Epithelial cell of prostate (primary cell): ENCODE measurements at places on chromosomes 2 and 18.

DNA sequence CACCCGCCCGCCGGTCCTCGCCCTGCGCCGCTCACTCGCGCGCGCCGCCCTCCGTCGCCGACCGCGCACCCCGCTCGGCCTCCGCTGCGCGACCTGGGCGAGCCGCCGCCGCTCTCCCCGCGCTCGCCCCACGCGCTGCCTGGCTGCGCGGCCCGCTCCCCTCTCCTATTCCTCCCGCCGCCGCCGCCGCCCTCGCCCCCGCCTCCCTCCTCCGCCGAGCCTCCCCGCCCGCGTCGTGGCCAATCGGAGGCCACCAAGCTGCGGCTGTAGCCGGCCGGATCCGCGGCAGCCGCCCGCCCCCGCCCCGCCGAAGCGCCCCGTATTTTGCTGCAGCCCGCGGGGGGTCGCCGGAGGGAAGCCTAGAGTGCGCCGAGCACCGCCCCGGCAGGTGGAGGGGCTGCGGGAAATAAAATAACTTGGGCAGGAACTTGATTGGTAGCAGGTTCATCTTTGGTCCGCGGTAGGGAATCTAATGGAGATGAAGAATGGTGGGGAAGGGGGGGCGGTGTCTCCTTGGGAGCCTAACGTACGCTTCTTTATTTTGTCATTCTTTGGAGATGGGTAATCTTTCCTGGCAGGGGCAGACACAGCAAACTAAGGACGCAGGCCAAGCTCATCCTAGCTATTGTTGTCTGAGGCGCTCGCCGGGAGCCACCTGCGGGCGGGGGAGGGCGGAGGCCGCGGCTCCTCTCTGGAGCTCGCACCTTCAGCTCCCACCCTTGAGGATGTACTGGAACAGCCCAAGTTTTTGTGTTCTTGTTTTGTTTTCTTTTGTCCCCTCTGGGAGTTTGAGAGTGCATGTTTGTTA lies 1.1 kb upstream of the CDH2 start:
- DNase-seq, result no peak

DNA sequence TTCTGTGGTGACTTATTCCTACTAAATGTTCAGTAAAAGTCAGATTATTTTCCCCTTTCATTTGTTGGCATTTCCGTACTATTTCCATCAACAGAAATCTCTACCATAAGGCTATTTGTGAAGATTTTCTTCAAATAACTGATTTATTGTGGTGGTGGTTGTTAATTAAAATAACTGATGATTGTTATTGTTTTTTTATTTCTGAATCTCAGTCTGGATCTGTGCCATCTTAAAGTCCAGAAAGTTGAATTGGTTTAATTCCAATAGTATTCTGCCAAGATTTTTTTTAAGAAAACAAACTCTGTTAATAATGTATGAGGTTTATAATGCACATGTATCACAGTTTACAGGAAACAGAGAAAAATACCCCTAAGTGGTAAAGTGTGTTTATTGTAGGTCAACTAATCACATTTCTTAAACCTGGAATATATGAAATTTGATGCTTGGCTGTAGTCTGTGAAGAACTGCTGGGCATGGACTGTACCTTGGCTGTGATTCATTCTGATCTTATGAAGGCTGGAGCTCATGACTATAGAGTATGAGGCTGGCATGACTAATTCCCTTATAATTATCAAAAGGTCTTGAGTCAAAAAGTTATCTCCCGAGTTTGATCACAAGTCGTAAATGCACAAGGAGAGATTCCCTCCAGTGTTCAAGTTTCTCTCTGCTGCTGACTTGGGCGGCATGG lies 134.2 kb upstream of the RND3 start:
- peak; percentile 86 for DNase-seq

- no peak for DNase-seq
These were observed 6.0 kb upstream of the PRKD3 start for GRCh38 chr2:37330681-37331080.

- no peak for DNase-seq
These were observed 399.3 kb downstream of the METTL4 start for GRCh38 chr18:2171840-2172625.

- no peak for DNase-seq
These were observed 112.5 kb upstream of the OTX1 start for GRCh38 chr2:62938126-62938525.

GRCh38 chr2:116133381-116133942 lies 1681.0 kb upstream of the DDX18 start:
- no peak for DNase-seq

DNA sequence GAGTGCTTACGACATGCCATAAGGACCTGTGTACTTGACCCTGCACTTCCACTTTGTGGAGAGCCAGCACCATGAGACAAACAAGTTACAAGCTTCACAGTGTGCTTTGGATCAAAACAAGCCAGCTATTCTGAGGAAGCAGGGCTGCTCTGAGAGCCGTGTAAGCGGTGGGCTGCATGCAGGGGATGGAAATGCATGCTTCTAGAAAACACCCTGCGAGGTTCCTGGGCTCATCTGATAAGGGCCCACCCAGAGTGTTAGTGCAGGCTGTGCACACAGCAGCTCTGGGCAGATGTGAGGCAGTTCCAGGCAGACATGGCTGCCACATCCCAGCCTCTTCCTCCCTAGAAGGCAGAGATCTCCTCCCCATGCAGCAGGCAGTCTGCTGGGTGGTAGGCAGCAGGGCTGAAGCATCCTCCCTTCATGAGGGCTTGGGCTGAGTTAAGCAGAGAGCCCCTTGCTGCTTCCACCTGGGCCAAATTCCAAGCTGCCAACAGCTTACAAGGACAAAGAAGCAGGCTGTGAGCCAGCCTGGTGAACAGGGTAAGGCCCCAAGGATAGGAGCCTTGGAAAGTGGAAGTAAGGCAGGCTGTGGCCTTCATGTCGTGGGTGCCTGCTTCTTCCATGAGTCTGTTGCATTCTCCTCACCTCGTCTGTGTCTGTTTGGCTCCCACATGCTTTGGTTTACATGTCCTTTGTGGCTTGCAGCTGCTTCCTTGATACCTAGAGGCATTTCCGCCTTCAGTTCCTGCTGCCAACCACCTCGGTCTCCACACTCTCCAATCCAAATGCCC lies 7.7 kb downstream of the PSD4 start:
- DNase-seq, result no peak

- no peak for DNase-seq
These were observed 30.3 kb downstream of the TNP1 start for GRCh38 chr2:216829533-216829932.

- DNase-seq, result peak; percentile 3
These were observed at the start of gene C1GALT1C1L for GRCh38 chr2:43676322-43677050. Gene C1GALT1C1L, minus strand, starts transcription at chr2:43676429. Its CDS starts 107 bp downstream, at chr2:43676322.

- DNase-seq, result no peak
These were observed 77.3 kb downstream of the KCTD1 start for GRCh38 chr18:26471027-26471426.

GRCh38 chr2:170680172-170680941 lies 34.8 kb upstream of the SP5 start:
- DNase-seq, result no peak

GRCh38 chr2:204477358-204477950 lies 67.8 kb upstream of the PARD3B start:
- DNase-seq, result peak; percentile 44

GRCh38 chr18:24516261-24516660 lies 55.8 kb downstream of the HRH4 start:
- DNase-seq, result no peak

- DNase-seq, result no peak
These were observed at the start of gene KCNE4 for GRCh38 chr2:223051693-223052289. Gene KCNE4, plus strand, starts transcription at chr2:223052190. Its CDS starts 641 bp downstream, at chr2:223052831.

GRCh38 chr18:79409313-79409712 lies 13.6 kb downstream of the NFATC1 start:
- DNase-seq, result no peak

GRCh38 chr18:32767400-32767799 lies 5.4 kb downstream of the KLHL14 start:
- DNase-seq, result no peak

DNA sequence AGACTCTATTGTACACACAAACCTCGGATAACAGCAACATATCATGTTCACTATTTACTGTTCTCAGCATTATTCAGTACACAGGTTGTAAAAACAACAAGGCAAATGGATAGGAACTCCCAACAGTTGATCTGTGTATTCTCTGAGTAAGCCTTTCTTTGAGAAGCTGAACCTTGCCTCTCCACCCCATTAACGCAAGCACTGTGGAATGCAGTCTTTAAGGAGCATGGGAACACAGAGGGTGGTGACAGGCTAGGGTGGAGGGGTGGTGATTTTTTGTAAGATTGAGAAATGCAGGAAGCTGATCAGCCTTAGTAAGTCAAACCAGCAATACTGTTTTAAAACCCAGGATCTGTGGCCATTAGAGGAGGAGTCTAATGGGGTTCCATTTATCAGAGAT lies 19.6 kb upstream of the SERPINB11 start:
- DNase-seq, result peak; percentile 98

GRCh38 chr2:153917570-153917969 lies 45.8 kb downstream of the GALNT13 start:
- no peak for DNase-seq

GRCh38 chr2:146239392-146240135 lies 1605.3 kb upstream of the ACVR2A start:
- DNase-seq, result no peak

DNA sequence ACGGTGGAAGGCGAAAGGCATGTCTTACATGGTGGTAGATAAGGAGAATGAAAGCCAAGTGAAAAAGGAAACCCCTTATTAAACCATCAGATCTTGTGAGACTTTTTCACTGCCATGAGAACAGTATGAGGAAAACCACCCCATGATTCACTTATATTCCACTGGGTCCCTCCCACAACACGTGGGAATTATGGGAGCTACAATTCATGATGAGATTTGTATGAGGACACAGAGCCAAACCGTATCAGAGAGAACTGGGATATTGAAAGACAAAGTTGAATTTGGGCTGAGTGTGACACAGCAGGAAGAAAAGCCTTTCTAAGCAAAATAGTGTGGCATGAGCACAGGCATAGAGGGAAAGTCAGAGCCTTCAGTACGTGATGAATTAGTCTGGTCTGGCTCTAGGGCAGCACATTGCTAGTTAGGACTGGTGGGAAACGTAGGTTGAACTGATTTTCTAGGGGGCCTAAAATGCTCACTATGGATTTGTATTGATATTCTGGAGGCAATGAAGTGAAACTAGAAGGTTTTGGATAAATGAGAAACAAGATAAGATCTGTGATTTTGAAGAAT lies 84.8 kb upstream of the RND3 start:
- no peak for DNase-seq

- no peak for DNase-seq
These were observed 39.0 kb downstream of the SLC66A2 start for GRCh38 chr18:79912409-79912991.

- no peak for DNase-seq
These were observed 56.4 kb downstream of the MERTK start for GRCh38 chr2:111954602-111955332.

GRCh38 chr18:49013961-49014604 lies 63.3 kb upstream of the SMAD7 start:
- DNase-seq, result no peak

GRCh38 chr2:68741238-68741637 lies 6.6 kb downstream of the ARHGAP25 start:
- DNase-seq, result no peak

DNA sequence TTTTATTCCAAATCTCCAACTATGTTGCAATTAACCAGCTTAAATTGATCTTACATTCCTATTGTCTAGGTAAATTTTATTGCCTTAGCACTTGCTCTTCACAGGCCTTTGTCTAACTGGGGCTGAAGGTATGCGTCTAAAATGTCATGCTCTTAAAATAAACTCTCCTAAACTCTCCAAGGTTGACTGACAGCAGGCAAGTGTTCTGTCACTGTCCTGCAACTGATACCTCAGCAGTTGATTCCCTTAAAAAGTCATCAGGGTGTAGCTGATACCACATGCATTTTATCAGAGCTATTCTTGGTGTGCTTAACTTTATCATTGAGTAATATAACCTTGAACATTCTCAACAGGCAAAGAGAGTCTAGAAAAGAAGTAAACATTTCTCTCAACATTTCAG lies 680 bp downstream of the TTN start:
- DNase-seq, result no peak
